ENCODE measurements at places on chromosomes 5 and 9.

GRCh38 chr5:160341309-160341870 is 29.0 kb upstream of the CCNJL start:
- H3K4me3 ChIP-seq: no peak overlapping the region
- no peak for DNase-seq
- H3K27me3 ChIP-seq: no peaks in the 10 kb centered on the region
- H3K27ac ChIP-seq: no peak overlapping the region
- no peaks in the 10 kb centered on the region for H3K4me1 ChIP-seq
- no peaks in the 10 kb centered on the region for H3K36me3 ChIP-seq

- no peaks in the 10 kb centered on the region for H3K27me3 ChIP-seq
- H3K36me3 ChIP-seq: no peaks in the 10 kb centered on the region
- H3K27ac ChIP-seq: no peak overlapping the region
- DNase-seq: no peak
- H3K4me1 ChIP-seq: no peaks in the 10 kb centered on the region
Observed at GRCh38 chr9:92974161-92974661, 26.9 kb downstream of the FGD3 start.

DNA sequence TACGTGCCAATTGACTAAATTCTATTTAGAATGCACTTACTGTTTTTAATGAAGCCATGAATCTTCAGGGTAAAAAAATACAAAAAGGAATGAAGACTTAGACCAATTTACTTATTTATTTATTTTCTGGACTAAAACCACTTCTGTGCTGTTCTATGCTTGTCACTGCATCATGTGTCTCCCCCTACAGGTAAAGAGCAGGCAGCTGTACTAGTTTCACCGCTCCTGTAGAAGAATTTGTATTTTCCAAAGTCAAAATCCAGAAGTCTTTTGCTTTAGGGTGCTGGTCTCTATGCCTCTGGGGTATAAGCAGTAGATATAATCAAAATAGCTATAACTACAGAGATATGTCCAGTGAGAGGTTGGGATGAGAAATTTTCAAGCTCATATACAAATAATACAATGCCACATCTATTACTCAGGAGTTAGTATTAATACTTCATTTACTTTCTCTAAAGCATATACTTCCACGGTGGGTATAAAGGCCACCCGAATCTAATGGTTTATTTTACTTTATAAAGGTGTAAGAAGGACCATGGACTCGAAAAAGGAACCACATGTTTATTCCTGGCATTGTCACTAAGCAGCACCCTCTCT is 591.5 kb downstream of the RAB3C start:
- no peaks in the 10 kb centered on the region for H3K4me1 ChIP-seq
- no peaks in the 10 kb centered on the region for H3K36me3 ChIP-seq

- H3K4me3 ChIP-seq: no peak overlapping the region
- H3K36me3 ChIP-seq: no peaks in the 10 kb centered on the region
- no peaks in the 10 kb centered on the region for H3K27me3 ChIP-seq
- no peak overlapping the region for H3K27ac ChIP-seq
- DNase-seq: no peak
- H3K4me1 ChIP-seq: no peaks in the 10 kb centered on the region
Observed at GRCh38 chr5:9473624-9474023, 72.3 kb downstream of the SEMA5A start.

DNA sequence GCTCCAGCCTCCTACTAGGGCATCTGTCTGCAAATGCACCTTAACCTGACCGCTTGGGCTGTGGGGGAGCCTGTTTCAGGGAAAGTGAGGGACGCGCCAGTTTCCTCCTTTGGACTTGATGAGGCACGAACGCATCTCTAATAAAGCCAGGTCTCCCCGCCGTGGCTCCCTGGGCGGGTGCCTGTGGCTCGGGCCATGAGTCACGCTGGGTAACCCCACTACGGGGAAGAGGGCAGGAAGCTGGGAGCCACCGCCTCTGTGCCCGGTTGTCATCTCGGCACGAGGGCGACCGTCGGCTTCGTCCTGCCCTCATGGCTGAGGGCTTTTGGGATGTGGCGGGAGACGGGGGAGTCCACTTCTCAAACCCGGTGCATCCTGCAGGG is 12.1 kb downstream of the NOTCH1 start:
- no peak overlapping the region for H3K4me3 ChIP-seq
- DNase-seq: peak; percentile 36
- H3K27me3 ChIP-seq: no peaks in the 10 kb centered on the region

DNA sequence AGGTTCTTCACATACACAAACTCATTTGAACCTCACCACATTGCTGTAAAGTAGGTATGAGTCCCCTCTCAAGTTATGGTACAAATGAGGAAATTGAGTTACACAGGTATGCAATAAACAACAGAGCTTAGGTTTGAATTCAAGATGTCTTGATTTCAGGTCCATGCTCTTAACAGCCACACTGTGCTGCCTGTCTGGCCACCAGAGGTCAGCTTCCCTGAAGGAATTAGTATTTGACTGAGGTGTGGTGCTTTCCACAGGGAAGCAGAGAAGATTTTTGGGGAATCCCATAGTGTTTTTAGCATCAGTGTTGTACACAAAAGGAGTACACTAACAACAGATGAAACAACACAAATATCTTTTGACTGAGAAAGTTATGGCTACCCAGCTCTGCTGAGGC is 94.4 kb upstream of the ITGA1 start:
- H3K4me1 ChIP-seq: peaks cover 2% of the 10 kb centered on the region
- no peaks in the 10 kb centered on the region for H3K27me3 ChIP-seq
- peak; percentile 46 for DNase-seq
- H3K36me3 ChIP-seq: no peaks in the 10 kb centered on the region
